ENCODE measurements at places on chromosomes 16 and 17.

- no peak for DNase-seq
Observed at GRCh38 chr17:12985431-12986293, 32.2 kb downstream of the ELAC2 start.

GRCh38 chr17:58641887-58642311 lies 49.9 kb downstream of the TEX14 start:
- DNase-seq, result no peak

- no peak for DNase-seq
Observed at GRCh38 chr17:2964831-2965230, 98.6 kb downstream of the OR1D5 start.

GRCh38 chr16:82229800-82230619 lies 60.0 kb upstream of the MPHOSPH6 start:
- peak; percentile 49 for DNase-seq

- DNase-seq, result peak; percentile 9
Observed at GRCh38 chr16:21167929-21168602, 9.6 kb downstream of the LDAF1 start.

DNA sequence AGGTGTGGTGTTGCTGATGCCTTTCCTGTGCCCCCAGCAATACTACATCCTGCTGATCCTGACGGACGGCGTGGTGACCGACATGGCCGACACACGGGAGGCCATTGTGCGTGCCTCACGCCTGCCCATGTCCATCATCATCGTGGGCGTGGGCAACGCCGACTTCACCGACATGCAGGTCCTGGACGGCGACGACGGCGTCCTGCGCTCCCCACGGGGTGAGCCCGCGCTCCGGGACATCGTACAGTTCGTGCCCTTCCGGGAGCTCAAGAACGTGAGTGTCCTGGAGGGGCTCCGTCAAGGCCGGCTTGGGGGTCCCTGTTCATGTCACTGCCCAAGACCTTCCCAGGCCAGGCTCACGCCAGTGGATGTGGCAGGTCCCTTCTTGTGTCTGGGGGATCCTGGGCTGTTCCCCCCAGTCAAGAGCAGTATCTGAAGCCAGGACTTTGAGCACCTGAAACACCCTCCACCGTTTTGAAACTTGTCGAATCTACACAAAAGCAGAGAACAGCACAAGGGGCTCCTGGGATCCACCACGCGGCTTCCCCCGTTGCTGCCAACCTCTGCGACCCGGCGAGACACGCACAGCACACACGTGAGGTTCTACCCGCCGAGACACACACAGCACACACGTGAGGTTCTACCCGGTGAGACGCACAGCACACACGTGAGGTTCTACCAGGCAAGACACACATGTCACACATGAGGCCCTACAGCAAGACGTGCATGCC lies 17.9 kb upstream of the DPEP1 start:
- DNase-seq, result no peak

- DNase-seq, result no peak
Observed at GRCh38 chr16:54126907-54127306, 159.7 kb downstream of the IRX3 start.

DNA sequence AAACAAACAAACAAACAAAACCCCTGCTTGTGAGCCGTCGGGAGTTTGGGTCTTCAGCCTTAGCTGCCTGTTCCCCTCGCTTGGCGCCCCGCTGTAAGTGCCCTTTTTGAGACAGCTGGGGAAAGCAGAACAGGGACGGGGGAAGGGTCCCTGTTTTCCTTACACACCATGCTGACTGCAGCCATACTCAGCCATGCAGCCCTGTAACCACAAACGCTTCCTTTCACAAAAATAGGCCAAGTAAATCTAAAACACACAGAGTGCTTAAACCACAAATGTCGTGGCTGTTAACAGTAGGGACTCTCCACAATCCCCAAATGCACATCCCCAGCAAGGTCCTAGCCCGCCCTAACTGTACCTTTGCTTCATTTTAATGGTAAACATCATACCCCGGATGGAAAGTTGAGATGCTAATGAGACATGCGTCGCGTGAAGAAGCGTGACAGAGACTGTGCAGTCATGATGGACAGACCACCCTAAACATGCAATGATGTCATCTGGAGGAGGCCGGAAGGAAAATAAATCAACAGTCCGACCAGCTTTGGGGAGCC lies 129.9 kb downstream of the MGAT5B start:
- peak; percentile 42 for DNase-seq

GRCh38 chr17:72151565-72152386 lies 31.0 kb downstream of the SOX9 start:
- no peak for DNase-seq

- DNase-seq, result no peak
Observed at GRCh38 chr17:72426948-72427760, 306.3 kb downstream of the SOX9 start.

DNA sequence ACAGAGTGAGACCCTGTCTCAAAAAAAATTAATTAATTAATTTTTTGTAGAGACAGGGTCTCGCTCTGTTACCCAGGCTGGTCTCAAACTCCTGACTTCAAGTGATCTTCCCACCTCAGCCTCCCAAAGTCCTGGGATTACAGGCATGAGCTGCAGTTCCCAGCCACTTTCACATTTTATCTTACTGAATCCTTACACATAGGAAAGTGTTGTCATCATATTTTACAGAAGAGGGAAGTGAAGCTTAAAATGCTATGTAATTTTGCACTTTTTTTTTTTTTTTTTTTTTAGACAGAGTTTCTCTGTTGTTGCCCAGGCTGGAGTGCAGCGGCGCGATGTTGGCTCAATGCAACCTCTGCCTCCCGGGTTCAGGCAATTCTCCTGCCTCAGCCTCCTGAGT lies 21.1 kb upstream of the ZNF629 start:
- DNase-seq, result no peak

All from stimulated activated CD4-positive, alpha-beta T cell treated with anti-CD3 and anti-CD28 coated beads, Interleukin-1b, Interleukin-23, amount 100 ng/mL, for 48 hours (primary cell).